ENCODE measurements at places on chromosomes 5 and 9.

DNA sequence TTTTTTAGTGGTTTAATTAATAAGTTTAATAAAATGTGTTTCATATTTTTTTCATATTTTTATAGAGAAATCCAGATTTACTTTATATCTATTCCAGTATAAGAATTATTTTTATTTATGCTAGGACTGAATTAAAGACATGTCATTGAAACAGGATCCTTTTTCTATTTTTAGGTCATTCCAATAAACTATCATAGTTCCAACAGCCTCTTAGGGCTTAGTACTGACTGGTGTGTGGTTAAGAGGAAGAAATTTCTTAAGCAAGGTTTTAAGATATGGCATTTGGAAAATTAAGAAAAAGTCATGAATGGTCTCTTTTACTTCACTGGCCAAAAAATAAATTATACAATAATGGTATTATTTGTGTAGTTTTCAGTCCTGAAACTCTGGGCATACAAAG, 31.2 kb upstream of the PRR16 start:
- no peak for DNase-seq

- DNase-seq: no peak
These were observed 357.4 kb upstream of the CCNH start for GRCh38 chr5:87770016-87770570.

GRCh38 chr5:153572411-153573145, 82.1 kb downstream of the GRIA1 start:
- no peak for DNase-seq

DNA sequence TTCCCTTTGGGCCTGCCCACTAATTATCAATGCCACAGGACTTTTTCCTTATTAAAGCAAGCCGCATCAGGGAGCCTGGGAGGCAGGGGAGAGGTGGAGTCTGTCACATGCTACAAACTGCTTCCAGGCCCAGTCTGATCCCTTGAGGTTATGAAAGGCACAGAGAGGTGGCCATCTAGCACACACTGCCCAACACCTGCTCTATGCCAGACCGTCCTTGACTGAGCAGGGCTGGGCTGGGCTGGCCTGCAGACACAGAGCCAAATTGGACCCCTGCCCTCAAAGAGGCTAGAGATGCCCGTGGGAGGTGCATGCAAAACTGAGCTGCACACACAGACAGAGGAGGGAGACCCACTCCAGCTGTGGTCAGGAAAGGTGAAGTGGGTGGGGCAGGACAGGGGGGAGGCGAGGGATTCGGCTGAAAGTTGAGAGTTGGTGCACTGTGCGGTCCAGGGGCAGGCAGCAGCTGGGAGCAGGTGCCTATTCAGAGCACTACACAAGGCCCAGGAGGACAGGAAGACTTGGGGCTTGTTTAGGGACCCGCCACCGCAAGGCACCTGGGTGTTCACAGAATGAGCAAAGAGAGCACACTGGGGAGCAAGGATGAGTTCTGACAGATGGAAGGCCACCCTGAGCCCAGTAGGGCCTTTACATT, 36.4 kb upstream of the TCF7 start:
- no peak for DNase-seq

GRCh38 chr9:69122549-69123141, 51.4 kb upstream of the TJP2 start:
- DNase-seq: no peak

GRCh38 chr9:96607971-96608370, 11.7 kb downstream of the CDC14B start:
- DNase-seq: no peak

GRCh38 chr5:68385936-68386335, 170.4 kb downstream of the PIK3R1 start:
- DNase-seq: no peak

GRCh38 chr5:68848091-68848490, 245.7 kb upstream of the SLC30A5 start:
- DNase-seq: no peak

- peak; percentile 80 for DNase-seq
These were observed 8.4 kb downstream of the UBTD2 start for GRCh38 chr5:172274951-172275753.

- no peak for DNase-seq
These were observed 31.2 kb downstream of the PTCD2 start for GRCh38 chr5:72351376-72351775.

DNA sequence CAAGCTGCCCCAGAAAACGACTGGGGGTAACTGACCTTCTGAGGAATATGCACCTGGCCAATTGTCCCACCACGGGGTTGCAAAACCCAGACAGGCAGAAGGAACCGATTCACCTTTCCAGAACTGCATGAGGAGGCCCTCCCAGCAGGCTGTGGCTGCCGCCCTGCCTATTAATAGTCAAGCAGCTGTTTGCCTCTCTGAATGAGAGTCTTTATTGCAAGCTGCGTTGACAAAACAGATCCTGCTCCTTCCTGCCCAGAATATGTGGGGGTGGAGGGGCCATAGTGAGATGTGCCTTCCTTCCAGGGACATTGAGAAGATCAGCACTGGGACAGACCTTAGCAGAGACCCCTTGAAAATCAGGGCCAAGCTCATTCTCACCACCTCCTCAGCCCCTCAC, 18.3 kb upstream of the TCOF1 start:
- DNase-seq: no peak

DNA sequence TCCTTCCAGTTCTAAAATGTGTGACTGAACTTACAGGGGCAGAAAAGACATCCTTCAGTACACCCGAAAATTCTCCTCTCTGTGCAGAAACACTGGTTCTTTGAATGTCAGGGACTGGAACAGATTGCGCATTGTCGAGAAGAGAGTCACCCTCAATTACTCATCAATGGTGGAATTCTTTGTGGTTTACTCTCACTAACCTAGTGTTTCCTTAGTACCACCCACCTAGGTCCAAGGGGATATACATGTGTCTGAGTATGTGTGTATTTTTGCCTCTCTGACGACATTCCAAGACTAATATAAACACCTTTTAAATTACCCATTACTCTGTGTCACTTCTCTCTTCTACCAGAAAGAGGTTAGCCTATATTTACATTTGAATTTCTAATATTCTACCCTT, 660.8 kb downstream of the TLE1 start:
- no peak for DNase-seq

DNA sequence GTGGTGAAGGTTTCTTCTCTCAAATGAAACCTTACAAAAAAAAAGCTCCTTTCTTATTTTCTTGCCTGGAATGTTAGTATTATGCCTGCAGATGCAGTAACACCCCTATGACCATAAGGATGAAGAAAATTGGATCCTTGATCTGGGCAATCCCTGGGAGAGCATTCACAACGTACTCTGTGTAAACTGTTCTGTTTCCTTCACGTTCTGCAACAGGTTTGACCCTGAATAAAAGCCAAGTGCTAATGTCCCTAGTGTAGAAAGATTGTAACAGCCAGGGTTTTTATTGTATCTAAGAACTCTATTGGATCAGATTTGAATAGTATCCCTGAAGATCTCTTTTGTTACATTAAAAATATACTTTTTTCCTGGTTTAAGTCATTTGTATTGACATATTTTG, 1639.6 kb upstream of the ACO1 start:
- DNase-seq: no peak

- DNase-seq: no peak
These were observed 509.9 kb upstream of the ZNF608 start for GRCh38 chr5:125256296-125256695.

GRCh38 chr5:65412842-65413241, 68.9 kb downstream of the ADAMTS6 start:
- DNase-seq: no peak

GRCh38 chr9:22722492-22722891, 275.9 kb downstream of the DMRTA1 start:
- no peak for DNase-seq

DNA sequence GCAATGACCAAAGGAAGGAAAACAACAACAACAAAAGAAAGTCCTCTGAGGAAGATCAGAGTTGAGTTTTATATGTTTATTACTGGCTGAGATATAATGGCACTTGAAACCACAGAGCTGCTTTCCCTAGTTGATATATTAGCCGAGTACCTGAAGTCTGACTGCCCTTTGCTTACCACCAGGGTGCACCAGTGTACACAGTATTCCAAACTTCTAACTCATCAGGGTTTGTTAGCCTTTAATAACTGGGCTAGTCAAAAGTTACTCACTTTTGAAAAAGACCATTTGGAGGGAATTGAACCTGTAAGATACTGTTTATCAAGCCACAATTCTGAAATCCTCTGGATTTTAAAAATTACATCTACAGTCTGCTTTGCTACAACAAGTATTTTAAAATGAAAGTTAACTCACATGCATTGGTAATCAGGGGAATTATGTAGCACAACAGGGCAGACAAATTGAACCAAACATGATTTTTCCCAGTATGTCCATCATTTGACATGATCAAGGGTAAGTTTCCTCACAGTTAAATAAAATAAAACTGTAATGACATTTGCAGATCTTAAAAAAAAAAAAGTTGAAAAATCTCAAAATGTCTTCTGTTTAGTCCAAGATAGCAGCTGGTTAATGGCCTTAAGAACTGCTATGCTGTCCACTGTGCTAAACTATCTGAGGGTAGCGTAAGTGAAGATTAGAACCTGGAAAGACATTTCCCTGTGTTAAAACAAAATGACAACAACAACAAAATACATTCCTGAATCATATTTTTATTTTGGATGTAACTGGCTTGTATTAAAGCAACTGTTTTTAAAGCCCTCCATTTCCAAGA, 57.3 kb upstream of the C6 start:
- DNase-seq: peak; percentile 45

GRCh38 chr9:93906195-93906880, 48.8 kb downstream of the BARX1 start:
- DNase-seq: no peak

- DNase-seq: no peak
These were observed 396.9 kb downstream of the ENC1 start for GRCh38 chr5:74243634-74244033.

- no peak for DNase-seq
These were observed 135.8 kb downstream of the PCSK1 start for GRCh38 chr5:96297290-96297689.

- peak; percentile 83 for DNase-seq
These were observed 55.8 kb downstream of the PDCD1LG2 start for GRCh38 chr9:5566054-5566618.

- no peak for DNase-seq
These were observed 31.2 kb downstream of the BTNL9 start for GRCh38 chr5:181071257-181071656.

DNA sequence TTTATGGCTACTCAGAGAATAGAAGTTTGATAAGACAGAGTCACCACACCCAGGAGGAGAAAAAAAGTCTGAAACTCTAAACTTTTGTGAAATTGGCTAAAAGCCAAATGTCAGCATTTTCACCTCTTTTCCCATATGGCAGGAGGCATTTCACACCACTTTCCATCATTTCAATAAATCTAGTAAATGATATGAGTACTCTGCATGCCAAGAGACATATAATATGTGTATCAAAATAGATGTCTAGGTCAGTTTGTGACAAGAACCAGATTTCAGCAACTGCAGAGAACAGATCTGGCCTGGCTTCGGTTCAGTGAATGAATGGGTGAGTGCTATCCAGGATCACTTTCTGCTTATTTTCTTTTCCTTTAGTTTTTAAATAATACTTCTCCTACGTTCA, 470.8 kb downstream of the ENC1 start:
- no peak for DNase-seq

DNA sequence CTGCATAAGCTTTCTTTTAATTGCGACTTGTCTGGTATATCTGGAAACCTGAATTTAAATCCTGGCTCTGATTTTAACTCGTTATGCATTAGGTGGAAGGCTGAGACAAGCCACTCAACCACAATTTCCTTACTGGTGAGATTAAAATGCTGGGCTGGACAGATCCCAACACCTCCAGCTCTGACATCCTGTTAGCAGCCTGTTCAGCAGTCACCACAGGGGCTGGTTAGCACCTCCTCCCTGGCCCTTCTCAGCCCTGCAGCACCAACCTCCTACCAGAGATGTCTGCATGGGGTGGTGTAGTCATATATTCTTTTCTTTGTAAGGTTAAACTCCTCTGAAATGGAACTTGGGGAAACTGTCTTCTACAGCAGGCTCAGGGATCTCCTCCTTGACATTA, 156.5 kb upstream of the NFIL3 start:
- no peak for DNase-seq

GRCh38 chr9:90458485-90458884, 184.1 kb downstream of the DIRAS2 start:
- DNase-seq: no peak

- no peak for DNase-seq
These were observed 128.5 kb downstream of the TMEM38B start for GRCh38 chr9:105822814-105823213.

- no peak for DNase-seq
These were observed 22.9 kb downstream of the OR2V2 start for GRCh38 chr5:181170237-181170825.

DNA sequence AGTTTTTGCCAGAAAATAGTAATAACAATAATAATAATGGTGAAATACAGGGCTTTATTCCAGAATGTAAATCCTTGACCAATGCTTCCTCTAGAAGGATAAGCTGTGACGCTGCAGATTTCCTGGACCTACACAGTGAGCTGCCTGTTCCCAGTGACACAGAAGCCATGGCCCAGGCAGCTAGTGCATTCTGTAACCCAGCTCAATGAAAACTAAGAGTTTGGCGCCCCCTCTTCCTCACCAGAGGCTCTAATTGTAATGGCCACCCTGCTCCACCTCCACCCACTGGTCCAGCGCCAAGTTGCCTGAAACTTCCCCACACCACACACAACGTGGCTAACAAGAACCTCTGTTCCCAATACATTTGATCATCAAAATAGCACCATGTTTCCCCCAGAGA, 248.1 kb downstream of the CETN3 start:
- DNase-seq: peak; percentile 62

- no peak for DNase-seq
These were observed 16.2 kb upstream of the ERAP1 start for GRCh38 chr5:96823900-96824380.

DNA sequence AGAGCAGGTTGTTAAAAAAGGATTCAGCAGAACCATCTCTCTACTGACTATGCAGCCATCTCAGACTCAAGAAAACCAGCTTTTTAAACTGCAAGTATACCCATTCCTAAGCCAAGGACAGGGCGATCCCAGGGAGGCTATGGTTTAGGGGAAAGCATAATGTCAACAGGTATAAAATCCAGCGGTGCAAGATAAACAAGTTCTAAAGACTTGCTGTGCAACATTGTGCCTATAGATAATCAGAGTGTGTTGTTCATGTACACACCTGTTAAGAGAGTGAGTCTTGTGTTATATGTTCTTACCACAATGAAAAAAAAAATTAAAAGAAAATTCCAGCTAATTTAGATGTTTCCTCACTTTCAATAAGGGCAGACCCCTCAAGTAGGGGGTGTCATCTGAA, 63.6 kb upstream of the DIRAS2 start:
- DNase-seq: no peak

- no peak for DNase-seq
These were observed 176.6 kb upstream of the FREM1 start for GRCh38 chr9:15086778-15087324.

GRCh38 chr5:133396187-133396741, 216.1 kb downstream of the FSTL4 start:
- no peak for DNase-seq

Measured in GM12865 (cell line).